Spleen (tissue), 13 donors: ENCODE measurements at places on chromosomes 4 and X. TPM values are rescaled to one million over a fixed set of nuclear protein-coding genes. Genes with fewer than 3 reads are reported as not detected.

CLGN gene
- polyA plus RNA-seq = 0.27 TPM

DNA sequence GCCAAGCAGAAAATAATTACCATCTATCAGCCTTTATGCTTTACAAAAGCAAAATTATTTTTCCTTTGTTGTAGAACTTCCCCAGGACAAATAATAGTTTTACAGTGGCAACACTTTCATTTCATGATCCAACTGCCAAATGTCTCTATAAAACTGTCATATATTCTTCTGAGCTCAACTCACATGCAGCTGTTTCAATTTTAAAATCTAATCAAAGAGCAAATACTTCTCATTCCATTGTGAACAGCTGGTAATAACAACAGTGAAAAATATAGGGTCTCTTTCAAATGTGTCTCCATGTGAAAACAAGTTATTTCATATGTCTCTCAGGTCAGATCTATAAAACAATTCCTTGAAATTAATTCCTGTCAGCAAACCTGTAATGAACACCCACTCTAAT lies 270.6 kb upstream of the SLC7A11 start:
- H3K27ac ChIP-seq = no peak overlapping the region
- no peaks in the 10 kb centered on the region for H3K4me1 ChIP-seq
- H3K27me3 ChIP-seq = no peaks in the 10 kb centered on the region
- DNase-seq = no peak
- no peaks in the 10 kb centered on the region for H3K36me3 ChIP-seq

- no peak within 1 kb of the TSS for H3K4me3 ChIP-seq
- H3K36me3 ChIP-seq = no peaks in the 10 kb centered on the region
- no peak for DNase-seq
Measured at GRCh38 chrX:48835524-48836329, at the start of gene PCSK1N. TSS of gene PCSK1N (minus strand) at chrX:48835610. CDS start at chrX:48835532, 78 bp downstream.

NSD2 gene
- 7.1 TPM for polyA plus RNA-seq

PNMA5 gene
- polyA plus RNA-seq = 1.0 TPM
